H7 (cell line): ENCODE measurements at places on chromosomes 12 and 14. TPM values are rescaled to one million over a fixed set of nuclear protein-coding genes. Genes with fewer than 3 reads are reported as not detected.

DNA sequence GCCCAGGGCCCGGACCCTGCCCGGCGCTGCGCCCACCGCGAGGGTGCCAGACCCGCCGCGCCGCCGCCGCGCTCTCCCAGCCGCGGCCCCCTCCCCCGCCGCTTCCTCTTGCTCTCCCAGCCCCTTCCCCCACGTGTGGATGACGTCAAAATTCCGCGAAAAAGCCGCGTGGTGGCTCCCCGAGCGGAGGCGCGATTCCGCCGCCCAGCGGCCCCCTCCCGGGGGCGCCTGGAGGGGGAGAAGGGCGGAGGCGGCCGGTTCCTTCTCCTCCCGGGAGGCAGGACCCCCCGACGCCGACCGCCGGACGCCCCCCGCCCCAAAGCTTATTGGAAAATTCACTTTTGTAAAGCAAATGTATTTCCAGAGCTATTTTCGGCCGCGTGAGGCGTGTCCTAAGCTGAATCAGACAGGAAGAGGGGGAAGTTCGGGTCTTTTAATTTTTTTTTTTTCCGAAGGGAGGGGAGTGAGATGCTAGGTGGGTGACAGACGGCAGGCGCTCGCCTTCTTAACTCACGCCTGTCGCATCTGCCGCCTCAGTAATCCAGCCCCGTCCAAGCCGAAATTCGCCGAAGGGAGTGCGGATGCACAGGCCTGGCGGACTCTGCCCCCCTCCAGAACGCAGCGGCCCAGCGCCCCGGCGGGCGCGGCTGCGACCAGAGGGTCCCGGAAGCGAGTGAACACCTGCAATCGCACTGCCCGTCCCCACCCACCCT, 4.1 kb upstream of the CCND2 start:
- peak; percentile 93 for DNase-seq

The PLEKHH1 gene
- 16.5 and 22.2 TPM in 2 replicates for total RNA-seq

GRCh38 chr12:131747276-131748177, 36.6 kb downstream of the SFSWAP start:
- no peak for DNase-seq

GRCh38 chr12:64124511-64125197, 97.4 kb downstream of the KICS2 start:
- no peak for DNase-seq

DNA sequence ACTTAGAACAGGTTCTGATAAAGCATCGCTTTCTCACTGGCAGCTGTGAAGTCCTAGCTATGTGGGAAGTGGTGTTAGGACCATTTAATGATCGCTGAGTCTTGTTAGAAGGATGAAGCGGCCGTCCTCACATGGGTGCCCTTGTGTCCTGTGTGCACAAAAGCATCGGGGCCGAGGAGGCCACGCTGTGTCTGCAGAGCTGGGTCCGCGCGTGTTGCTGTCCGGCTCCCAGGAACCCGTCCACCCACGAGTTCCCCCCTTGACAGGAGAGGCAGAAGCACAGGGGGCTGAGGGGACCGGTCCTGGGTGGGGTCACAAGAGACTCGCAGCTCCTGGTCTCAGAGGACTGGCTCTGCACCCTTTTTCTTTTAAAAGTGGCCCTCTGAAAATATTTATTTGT, 90.4 kb downstream of the ADGRD1 start:
- DNase-seq, result peak; percentile 36

DNA sequence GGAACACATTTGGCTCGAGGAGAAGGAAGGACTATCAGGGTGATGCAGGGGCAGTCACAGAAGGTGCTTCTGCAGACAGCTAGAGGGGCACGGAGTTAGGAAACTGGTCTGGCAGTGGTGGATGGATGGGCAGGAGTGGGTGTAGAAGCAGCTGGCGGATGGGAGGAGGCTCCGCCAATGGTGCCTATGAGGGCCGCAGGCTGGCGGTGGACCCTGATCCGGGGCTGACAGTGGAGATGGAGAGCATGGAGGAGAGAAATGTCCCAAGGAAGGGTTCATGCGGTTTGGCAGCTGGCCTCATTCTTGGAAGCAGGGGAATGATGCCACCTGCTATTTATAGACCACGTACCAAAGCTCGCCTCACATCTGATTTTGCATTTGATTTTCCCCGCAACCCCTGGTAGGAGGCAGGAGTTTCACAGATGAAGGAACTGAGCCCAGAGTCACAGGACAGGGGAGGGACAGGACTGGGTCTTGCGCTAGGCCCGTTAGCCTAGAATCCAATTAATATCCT, 237.1 kb downstream of the FOXN3 start:
- DNase-seq, result no peak

GRCh38 chr14:24542346-24542936, 33.6 kb downstream of the CTSG start:
- no peak for DNase-seq
